Stimulated activated CD4-positive, alpha-beta T cell treated with anti-CD3 and anti-CD28 coated beads, Interleukin-12 subunit alpha, Interleukin-12 subunit beta, amount 100 ng/mL, for 4 hours (primary cell): ENCODE measurements at places on chromosomes 2 and 18.

DNA sequence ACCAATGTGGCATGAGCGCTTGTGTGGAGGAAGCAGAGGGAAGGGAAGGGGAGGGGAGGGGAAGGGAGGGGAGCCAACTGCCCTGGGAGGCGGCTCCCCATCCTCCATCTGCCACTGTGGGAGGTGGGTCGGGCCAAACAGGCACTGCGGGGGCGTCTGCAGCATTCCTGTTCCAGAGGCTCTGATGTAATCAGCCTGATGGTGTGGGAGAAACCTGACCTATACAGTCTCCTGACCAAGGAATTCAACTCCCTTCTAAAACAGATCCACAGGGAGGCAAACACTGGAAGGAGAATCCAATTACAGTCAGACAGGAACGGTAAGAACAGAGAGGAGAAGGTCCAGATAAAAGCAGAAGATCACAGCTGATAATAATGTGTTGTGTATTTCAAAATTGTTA lies 88.8 kb downstream of the CD8B2 start:
- no peak for DNase-seq

- DNase-seq, result no peak
Observed at GRCh38 chr2:68693951-68694350, 40.7 kb upstream of the ARHGAP25 start.

- no peak for DNase-seq
Observed at GRCh38 chr18:33577685-33578517, at the start of gene ASXL3. Gene ASXL3 (plus strand): TSS chr18:33578219. CDS start chr18:33578632, 413 bp downstream.

DNA sequence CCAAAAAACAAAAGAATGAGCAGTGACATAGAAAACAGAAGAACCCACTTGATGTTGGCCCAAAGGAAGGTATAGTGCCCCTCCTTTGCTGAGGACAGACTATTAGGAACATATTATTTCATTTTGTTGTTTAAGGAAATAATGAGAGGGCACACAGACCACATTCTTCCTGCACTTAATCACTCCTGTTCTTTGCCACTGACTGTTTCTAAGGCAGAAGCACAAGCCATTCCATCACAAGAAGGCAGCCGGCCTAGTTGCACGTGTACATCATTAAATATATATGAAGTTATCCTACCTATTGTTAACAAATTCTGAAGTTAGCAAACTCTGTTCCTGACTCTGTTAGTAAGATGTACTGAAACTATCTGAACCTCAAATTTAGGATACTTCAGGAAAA lies 110.0 kb downstream of the LNPK start:
- no peak for DNase-seq

DNA sequence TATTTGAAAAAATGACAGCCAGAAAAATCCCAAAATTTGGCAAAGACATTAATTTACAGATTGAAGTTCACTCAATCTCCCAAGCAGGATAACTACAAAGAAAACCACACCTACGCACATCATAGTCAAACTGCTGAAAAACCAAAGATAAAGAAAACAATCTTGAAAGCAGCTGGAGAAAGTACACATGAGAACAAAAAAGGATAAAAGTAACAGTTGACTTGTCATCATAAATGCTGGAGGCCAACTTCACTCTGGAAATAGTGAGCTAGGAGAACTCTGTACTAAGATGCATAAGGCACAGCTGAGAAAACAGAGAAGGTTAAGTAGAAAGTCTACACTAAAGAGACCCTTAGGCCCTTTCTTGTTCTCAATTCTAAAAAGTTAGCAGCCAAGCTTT lies 73.1 kb downstream of the TLK1 start:
- DNase-seq, result no peak

DNA sequence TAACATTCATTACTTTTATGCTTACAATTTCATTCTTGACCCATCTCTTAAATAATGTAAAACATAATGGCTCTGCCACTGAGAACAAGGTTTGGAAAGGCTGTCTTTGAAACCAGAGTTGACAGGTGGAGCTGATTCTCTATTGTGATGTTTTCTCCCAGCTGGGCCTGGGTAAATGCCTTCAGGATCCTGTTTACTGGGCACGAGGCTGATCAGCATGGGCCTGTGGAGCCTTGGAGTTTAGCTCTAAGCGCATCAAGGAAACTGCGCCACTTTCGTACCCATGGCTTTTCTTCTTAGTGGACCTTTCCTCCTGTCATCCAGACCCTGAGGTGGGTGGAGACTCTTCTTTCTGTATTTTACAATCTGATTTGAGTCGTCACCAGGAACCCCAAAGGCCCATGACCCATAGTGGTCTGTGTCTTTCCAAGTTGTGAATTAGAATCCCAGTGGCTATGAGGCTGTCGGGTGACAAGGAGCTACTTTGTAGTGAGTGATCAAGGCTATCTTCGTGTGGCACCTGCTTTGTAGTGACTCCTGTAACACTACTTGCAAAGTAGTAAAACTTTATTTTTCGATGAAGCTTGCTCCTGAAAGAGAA lies 123.1 kb downstream of the LPIN1 start:
- DNase-seq, result no peak

DNA sequence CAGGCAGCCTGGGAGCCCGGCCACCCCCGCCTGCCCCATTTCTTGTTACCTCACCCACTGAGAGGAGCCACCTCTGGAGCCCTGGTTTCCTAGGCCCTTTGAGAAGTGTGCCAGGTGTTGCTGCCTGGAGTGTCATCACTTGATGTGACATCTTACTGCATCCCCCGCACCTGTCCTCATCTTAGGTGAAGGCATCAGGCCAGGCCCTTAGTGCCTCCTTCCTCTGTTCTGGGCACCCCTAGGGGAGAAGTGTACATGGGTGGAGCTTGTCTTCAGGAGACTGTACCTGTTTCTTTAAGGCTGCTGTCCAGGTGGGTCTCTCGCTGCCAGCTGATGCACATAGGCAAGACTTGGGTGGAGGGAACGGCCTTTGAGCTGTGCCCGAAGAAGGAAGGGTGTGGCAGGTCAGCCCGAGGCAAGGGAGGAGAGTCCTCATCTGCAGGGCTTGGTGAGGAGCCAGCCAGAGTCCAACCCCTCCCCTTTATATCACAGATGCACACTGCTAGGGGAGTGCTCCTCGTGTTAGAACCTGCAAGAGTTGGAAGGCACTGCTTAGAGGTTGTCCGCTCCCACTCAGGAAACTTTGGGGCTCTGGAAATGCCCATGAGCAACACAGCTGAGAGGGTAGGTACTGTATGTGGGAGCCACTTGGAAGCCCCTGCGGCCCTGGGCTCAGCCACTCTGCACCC lies 45.9 kb downstream of the NCK2 start:
- DNase-seq, result no peak

- no peak for DNase-seq
Observed at GRCh38 chr2:207119048-207119447, 46.7 kb downstream of the KLF7 start.

DNA sequence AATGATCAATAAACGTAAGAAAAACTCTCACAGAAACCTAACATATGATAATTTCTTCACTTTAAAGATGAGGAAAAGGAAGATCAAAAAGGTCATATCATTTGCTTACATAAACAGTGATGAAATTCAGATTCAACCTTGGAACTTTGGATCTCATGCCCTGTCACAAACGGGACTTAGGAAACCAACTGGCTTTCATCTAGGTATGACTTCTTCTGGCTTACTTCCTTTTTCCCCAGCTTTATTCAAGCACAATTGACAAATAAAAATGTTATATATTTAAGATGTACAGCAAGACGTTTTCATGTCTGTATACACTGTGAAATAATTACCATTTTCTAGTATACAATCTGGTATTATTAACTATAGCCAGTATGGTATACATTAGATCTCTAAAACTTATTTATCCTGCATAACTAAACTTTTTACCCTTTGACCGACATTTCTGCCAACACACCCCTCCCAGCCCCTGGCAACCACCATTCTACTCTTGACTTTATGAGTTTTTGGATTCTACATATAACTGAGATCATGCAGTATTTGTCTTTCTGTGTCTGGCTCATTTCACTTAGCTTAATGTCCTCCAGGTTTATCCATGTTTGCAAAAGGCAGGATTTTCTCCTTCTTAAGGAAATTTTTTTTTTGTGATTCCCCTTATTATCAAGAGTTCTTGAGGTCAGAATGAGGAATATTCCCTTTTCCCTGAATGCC lies 46.0 kb upstream of the COBLL1 start:
- no peak for DNase-seq

DNA sequence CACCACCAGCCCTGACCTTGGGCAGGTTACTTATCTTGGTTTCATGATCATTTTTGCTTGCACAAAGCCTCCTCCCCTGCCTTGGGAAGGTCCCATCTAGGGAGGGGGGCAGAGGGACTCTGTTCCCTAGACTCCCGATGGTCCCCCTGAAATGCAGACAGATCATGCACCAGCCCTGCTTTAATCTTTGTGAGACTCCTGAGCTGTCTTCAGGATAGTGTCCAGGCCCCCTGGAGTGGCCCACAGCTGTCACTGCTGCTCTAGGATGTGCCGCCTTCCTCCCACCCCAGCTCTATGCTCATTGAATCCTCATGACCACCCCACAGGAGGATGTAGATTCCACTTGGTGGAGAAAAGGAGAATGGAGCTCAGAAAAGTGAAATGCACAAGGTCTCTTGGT lies 28.0 kb downstream of the PCARE start:
- DNase-seq, result no peak

DNA sequence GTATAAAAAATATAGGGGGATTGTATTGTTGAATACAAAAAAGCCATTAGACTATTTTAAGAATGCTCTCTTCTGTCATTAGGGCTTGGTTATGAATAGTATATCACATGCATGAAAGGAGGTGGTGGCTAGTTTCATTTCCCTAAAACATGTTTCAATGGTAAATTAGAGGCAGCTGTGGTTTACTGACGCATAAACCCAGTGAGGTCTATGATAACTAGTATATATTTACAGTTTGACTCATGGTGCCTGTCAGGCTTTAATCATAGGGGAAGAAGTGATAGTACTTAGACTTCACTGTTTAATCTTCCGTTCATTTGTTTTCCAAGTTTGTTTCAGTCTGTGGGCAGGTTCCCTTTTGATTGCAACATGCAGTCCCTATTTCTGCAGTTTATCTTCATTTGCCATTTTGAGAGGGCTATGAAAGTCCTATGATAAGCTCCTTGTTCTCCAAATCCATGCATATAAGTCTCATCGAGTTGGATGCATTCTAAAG lies 55.1 kb upstream of the MAP4K3 start:
- no peak for DNase-seq

DNA sequence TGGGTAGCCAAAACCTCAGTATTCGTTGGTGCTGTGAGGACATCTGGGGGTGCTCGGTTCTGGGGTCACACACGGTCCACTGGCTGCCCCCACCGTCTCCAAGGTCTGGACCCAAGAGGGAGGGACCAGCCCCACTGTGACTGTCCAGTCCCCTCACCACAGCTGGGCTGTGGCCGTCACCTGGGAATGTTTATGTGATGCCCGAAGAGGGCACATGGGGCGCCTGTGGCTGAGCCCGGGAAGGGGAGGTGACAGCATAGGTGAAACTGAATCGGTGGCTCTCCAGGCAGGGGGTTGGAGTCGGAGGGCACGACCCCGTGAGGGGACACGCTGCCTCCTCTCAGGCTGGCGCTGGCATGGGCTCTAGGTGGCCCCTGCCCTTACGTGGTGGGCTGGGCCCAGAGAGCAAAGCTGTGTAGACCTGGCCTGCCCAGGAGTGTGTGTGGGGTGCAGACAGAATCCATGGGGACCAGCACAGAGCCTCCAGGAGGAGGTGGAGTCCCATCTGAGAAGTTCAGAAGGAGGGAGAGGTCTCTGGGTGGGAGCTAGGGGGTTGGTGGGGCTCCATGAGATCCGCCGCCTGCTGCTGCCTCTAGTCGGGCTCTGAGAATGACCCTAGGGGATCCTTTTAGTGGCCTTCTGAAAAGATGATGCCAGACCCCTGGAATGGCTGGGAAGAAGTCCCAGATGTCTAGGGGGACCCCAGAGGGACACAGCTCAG lies 1.8 kb downstream of the BOK start:
- no peak for DNase-seq

GRCh38 chr2:179265082-179265510 lies 464 bp upstream of the SESTD1 start:
- no peak for DNase-seq

GRCh38 chr2:224976629-224977525 lies 65.4 kb downstream of the DOCK10 start:
- no peak for DNase-seq

GRCh38 chr2:122072666-122073065 lies 317.2 kb downstream of the TSN start:
- DNase-seq, result no peak
